ENCODE measurements at places on chromosomes 2 and 18. TPM values are rescaled to one million over a fixed set of nuclear protein-coding genes. Genes with fewer than 3 reads are reported as not detected.

Gene DLGAP1
- 0.12 TPM for total RNA-seq

Gene LAMA3
- total RNA-seq = 3.5 TPM

Gene SERPINB5
- total RNA-seq = not detected

Gene PTCD3
- 29.0 TPM for total RNA-seq

Gene PROKR1
- total RNA-seq = not detected

Gene C2orf66
- total RNA-seq = not detected

Gene COLEC11
- 1.4 TPM for total RNA-seq

Gene MYO1B
- 74.6 TPM for total RNA-seq

Gene CDH19
- total RNA-seq = not detected

Gene CHRNG
- not detected for total RNA-seq

Gene LIPG
- total RNA-seq = 5.6 TPM

Gene ATP8B1
- total RNA-seq = 4.8 TPM

Gene SAG
- total RNA-seq = not detected

Gene ANKRD30BL
- total RNA-seq = not detected

Gene DAW1
- 1.5 TPM for total RNA-seq

Gene SERPINB11
- total RNA-seq = not detected

Gene CTDP1
- total RNA-seq = 14.9 TPM

Gene GRP
- not detected for total RNA-seq

Gene REG3A
- not detected for total RNA-seq

Gene FBLN7
- total RNA-seq = 3.7 TPM

All from pericardium fibroblast (primary cell).